ENCODE measurements at places on chromosomes 1 and 21. TPM values are rescaled to one million over a fixed set of nuclear protein-coding genes. Genes with fewer than 3 reads are reported as not detected.

DNA sequence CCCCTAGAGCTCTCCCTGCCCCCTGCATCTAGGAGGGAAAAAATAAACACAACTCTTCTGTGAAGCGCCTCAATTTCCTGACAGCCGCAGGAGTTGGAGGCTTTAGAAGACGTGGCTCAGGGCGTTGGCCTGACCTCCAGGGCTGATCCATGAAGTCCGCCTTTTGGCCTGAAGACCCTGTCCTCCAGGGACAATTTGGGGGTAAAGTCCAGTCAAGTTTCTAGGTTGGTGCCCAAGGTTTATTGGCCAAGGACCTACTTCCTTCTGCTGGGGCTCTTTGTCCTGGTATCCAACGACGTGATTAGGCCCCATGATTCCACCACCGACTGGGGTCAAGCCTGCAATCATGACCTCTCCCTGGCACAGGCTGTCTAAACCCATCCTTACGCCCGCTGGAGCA, 54.9 kb downstream of the PTPRF start:
- DNase-seq = no peak

Gene SRRM1
- 58.8 TPM for total RNA-seq

Gene AMY1C
- not detected for total RNA-seq

- no peak for DNase-seq
Measured at GRCh38 chr1:74834261-74834660, 101.3 kb downstream of the TYW3 start.

DNA sequence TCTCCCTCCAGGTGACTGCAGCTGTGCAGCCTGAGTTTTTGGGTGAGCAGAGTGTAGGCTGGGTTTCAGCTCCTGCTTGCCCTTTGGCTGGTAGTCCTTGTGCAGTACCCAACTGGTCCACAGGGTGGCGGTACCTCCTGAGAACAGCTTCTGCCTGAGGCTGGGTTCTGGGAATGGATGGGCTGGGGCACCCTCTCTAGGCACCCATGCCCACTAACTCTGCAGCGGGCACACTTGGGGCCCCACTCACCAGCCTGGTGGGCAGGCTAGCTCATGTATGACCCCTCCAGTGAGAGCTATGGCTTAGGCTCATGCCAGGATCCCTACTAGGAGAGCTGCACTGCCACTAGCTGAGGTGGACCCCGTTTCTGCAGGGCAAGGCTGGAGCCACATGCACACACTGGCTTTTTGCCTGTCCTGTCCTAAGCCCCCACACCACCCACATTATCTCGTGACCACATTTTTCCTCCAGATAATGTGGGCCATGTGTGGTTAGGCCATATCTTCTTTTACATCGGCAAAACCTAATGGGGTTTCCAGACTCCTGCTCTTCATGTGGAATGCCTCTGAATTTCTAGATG, 15.5 kb upstream of the GSTM4 start:
- peak; percentile 94 for DNase-seq

GRCh38 chr1:31663622-31664452, 19.2 kb upstream of the PEF1 start:
- DNase-seq = no peak

DNA sequence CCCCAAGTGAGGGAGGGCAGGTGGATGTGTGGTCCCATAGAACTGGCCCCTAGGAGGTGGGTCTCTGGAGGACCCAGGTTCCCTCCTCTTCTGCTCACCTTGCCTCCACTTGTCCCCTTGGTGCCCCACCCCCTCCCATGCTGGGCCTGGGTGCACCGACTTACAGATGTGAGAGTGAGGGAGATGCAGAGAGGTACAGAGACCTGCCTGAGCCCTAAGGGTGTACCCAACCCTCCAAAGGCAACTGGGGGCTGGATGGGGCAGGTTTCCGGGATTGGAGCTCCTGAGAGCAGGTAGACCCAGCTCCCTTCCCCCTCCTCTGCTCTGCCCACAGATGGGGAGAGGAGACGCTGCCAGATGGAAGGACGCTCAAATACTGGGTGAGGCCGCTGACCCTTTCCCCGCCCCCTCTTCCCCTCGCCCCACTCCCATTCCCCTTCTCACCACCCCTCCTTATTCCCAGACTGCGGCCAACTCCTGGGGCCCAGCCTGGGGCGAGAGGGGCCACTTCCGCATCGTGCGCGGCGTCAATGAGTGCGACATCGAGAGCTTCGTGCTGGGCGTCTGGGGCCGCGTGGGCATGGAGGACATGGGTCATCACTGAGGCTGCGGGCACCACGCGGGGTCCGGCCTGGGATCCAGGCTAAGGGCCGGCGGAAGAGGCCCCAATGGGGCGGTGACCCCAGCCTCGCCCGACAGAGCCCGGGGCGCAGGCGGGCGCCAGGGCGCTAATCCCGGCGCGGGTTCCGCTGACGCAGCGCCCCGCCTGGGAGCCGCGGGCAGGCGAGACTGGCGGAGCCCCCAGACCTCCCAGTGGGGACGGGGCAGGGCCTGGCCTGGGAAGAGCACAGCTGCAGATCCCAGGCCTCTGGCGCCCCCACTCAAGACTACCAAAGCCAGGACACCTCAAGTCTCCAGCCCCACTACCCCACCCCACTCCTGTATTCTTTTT, 10.3 kb downstream of the TINAGL1 start:
- no peak for DNase-seq

Gene MAP10
- total RNA-seq = 3.3 TPM

GRCh38 chr1:23169727-23170335, 1.2 kb upstream of the LUZP1 start:
- peak; percentile 79 for DNase-seq

DNA sequence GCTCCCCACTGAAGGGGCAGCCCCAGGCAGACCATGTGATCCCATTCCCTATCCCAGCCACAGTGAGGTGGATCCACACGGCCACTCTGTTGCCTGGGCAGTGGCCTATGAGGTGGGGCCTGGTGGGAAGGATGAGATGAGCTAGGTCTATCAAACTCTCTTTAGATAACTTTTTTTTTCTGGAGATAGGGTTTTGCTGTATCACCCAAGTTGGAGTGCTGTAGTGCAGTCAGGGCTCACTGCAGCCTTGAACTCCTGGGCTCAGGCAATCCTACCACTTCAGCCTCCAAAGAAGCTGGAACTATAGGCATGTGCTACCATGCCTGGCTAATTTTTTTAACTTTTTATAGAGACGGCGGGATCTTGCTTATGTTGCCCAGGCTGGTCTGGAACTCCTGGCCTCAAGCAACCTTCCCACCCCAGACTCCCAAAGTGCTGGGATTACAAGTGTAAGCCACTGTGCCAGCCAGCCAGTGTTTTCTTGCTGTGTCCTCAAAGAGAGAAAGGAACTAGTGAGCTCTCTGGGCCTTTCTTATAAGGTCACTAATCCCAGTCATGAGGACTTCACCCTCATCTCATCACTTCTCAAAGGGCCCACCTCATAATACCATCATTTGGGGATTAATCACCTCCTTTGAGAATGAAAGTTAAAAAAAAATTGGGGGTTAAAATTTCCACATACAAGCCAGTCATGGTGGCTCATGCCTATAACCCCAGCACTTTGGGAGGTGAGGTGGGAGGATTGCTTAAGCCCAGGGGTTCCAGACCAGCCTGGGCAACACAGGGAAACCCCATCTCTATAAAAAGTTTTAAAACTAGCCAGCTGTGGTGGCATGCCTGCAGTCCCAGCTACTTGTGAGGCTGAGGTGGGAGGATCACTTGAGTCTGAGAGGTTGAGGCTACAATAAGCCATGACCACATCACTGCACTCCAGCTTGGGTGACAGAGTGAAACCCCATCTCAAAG, 36.6 kb downstream of the H3-3A start:
- no peak for DNase-seq

- DNase-seq = no peak
Measured at GRCh38 chr1:207603777-207604176, 41.2 kb upstream of the CR1L start.

GRCh38 chr21:45039317-45040156, 34.8 kb upstream of the ADARB1 start:
- no peak for DNase-seq

DNA sequence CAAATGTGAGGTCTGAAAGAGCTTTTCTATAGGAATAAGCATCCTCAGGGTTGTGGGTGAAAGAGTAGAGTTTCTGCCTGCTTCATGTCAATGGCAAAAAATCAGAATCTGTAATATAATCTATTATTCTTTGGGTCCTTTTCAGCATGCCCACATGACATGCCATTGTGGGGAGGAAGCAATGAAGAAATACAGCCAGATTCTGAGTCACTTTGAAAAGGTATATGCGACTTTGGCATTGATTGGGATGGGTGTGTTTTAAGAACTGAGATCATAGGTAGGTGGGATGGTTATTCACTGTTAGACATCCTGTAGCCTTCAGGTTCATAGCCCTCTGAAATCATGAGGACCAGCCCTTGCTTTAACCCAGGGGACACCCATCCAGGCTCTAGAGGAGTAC, 1.8 kb downstream of the IL20 start:
- no peak for DNase-seq

Gene SPRR2A
- total RNA-seq = not detected

GRCh38 chr1:184492536-184492935, 105.7 kb downstream of the C1orf21 start:
- DNase-seq = no peak

Gene LCE2B
- total RNA-seq = not detected

Gene RAB3B
- not detected for total RNA-seq

- DNase-seq = no peak
Measured at GRCh38 chr1:227773558-227773957, 38.3 kb downstream of the SNAP47 start.

DNA sequence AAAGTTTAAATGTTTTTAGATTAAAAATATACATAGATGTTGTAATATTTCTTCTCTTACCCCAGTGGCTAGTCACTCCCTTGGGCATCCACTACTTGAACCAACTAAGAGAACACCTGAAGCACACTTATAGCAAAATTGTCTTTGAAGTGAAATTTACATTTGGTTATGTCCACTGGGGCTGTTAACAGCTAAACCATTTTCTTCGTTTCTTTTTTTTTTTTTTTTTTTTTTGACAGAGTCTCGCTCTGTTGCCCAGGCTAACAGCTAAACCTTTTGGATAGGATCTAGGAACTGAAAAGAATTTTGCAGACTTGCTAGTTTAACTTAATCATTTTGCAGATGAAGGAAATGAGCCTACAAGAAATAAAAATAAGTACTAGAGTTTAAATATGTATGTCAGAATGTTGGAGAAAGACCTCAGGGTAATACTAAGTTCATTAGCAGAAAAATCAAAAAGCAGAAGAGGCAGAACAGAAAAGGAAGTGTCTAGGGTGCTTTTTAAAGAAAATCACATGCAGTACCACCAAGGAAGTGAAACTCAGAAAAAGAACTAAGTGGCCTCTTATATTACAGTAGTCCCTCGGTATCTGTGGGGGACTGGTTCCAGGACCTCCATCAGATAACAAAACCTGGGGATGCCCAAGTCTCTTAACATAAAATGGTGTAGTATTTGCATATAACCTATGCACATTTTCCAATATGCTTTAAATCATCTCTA, 11.8 kb downstream of the DRAM2 start:
- no peak for DNase-seq

GRCh38 chr1:147892731-147893214, 9.8 kb upstream of the GJA8 start:
- DNase-seq = no peak

- DNase-seq = peak; percentile 87
Measured at GRCh38 chr1:32989160-32990050, 24.8 kb upstream of the RNF19B start.

- DNase-seq = no peak
Measured at GRCh38 chr1:189821833-189822232, 655.8 kb downstream of the BRINP3 start.

- no peak for DNase-seq
Measured at GRCh38 chr1:230610589-230610988, 31.7 kb upstream of the COG2 start.

Gene SH2D1B
- total RNA-seq = 0.24 TPM

Gene ILDR2
- 1.8 TPM for total RNA-seq

- no peak for DNase-seq
Measured at GRCh38 chr1:54230507-54231339, 30.8 kb downstream of the MRPL37 start.

DNA sequence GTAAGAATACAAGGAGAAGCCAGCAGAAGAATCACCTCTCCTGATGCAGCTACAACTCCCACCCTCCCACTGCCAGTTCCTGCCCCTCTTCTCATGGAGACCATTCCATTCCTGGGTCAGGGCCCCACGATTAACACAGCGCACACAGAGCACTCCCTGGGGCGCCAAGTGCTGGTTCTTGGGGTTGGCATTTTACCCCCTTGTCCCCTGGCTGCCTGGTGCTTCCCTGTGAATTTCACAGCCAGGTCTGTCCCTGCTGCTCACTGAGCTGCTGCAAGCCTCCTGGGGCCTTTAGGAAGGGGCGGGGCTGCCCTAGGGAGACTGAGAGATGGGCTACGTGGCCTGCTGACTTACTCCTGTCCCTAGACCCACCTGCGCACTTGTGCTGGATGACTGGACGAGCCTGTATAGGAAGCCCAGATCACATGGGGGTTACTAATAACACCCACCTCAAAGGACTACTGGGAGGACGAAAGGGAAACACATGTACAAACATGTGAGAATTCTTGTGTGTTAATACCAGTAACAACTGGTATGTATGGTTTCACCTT, 4.8 kb downstream of the ZNF672 start:
- DNase-seq = no peak

Gene CEP170
- 44.7 TPM for total RNA-seq

Gene S100A11
- total RNA-seq = 92.0 TPM

DNA sequence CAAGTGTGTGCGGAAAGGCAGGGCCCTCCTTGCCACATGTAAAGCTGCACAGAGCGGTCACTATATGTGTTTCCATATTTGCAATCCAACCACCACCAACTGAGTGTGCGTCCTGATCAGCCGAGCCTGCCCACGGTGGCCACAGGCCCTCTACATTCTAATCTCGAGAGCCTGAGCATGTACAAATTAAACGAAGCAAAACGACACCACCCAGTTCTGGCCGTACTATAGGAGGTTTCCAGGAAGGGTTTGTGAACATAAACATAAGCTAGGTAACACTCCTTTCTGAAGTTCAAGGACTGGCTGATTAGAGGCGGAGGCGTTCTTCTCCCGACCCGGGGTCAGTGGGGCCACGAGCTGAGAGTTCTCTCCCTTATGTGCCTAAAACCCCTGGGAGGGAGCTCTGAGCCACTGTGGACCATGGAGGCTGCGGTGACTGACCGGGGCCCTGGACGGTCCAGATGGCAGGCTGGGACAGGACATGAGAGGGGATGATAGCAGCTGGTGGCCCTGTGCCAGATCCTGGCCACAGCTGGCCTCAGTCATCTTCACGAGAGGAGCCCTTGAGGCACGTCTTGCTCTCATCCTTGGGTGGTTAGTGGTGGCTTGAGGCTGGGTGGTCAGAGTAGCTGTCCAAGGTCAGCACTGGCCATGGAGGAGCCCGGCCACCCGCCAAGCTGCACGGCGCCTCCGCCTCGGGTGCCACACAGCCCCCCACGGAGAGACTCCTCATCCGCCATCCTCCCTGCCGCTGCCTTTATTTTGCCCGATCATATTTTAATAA, 39.1 kb upstream of the TRAPPC10 start:
- peak; percentile 75 for DNase-seq

All from Right ventricle myocardium inferior (tissue), 1 donor.